ENCODE measurements at places on chromosomes 5 and 9. TPM values are rescaled to one million over a fixed set of nuclear protein-coding genes. Genes with fewer than 3 reads are reported as not detected.

PTGES gene
- total RNA-seq, result 29.9 TPM

STPG3 gene
- not detected for total RNA-seq

HSD17B3 gene
- not detected for total RNA-seq

ZDHHC11 gene
- 0.73 TPM for total RNA-seq

CMYA5 gene
- 2.4 TPM for total RNA-seq

SHOC1 gene
- not detected for total RNA-seq

HMMR gene
- total RNA-seq, result 0.65 TPM

KCTD16 gene
- 0.24 TPM for total RNA-seq

AMACR gene
- 19.8 TPM for total RNA-seq

PDGFRB gene
- 543 TPM for total RNA-seq

SEMA4D gene
- total RNA-seq, result 0.12 TPM

PHF24 gene
- under 0.01 TPM for total RNA-seq

NEUROG1 gene
- total RNA-seq, result not detected

OTP gene
- total RNA-seq, result not detected

APBA1 gene
- total RNA-seq, result 11.5 TPM

TMEM174 gene
- total RNA-seq, result not detected

SLC1A3 gene
- 136 TPM for total RNA-seq

SPINK4 gene
- not detected for total RNA-seq

ANAPC2 gene
- total RNA-seq, result 23.5 TPM

NDOR1 gene
- total RNA-seq, result 6.8 TPM

CYLC2 gene
- total RNA-seq, result not detected

FOXI1 gene
- not detected for total RNA-seq

GFPT2 gene
- total RNA-seq, result 23.9 TPM
